ENCODE measurements at places on chromosomes 2 and 18.
A peak's percentile ranks its signal among the peaks of the same experiment; 100 is the strongest.

DNA sequence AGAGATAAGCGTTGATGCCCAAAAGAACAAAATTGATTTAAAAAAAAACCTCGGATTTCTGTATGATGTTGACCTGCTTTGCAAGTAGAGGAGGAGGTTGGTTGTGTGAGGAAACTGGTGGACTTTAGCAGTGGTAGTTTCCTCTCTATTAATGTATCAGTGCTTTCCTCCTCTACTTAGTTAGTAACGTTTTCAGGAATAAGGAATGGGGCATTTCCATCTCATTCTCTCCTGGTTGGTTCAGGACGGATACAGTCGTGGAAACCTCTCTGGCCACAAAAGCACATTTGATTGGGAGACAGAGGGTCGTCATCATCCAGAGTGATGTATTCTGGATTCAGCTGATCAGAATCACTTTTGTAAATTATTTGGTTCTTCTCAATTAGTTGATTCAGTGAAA lies 1.5 kb downstream of the FHOD3 start:
- no peak for DNase-seq

DNA sequence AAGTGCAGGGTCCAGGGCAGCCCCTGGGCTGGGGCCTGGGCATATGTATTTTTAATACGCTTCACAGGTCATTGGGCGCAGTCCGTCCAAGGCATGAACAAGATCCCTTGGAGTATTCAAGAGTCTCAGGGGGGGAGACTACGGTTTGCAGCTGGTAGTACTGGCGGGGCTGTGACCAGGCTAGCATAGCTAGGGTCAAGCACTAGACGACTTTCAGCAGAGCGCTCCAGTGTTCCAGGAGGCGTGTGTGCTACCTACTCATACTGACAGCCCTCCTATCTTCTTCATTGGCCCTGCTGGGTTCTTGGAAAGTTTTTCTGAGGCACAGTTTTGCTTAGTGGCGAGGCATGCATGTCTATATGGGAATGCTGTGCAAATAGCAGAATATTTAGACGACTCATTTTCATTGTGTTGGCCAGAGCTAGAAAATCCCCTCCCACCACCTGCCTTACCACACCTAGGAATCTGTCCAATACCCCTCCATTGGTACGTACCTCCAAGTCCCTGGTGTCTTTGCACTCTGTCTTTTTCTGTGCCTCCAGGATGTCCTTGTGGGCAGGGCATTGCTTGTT lies 68.2 kb downstream of the GLI2 start:
- no peak for DNase-seq

GRCh38 chr2:176182671-176183070 lies 5.8 kb upstream of the HOXD1 start:
- DNase-seq = no peak

- no peak for DNase-seq
These were observed 108.4 kb downstream of the COL6A3 start for GRCh38 chr2:237305579-237305978.

DNA sequence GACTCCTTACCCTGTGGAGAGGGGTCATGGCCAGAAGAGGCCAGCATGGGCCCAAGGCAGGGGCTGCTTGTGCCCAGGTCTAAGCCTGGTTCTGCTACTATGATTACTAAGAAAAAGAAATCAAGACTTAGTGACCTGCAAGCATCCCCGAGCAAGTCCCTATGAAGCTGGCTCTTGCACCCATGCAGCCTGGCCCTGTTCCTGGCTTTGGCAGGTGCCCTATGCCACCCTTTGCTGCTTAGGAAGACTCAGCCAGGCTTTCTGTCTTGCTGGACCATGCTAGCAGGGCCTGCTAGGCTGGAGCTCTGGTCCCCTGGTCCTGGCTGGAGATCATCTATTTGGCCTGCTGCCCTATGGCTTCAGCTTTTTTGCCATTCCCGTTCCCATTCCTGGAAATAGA lies 309.4 kb upstream of the EPAS1 start:
- DNase-seq = no peak

DNA sequence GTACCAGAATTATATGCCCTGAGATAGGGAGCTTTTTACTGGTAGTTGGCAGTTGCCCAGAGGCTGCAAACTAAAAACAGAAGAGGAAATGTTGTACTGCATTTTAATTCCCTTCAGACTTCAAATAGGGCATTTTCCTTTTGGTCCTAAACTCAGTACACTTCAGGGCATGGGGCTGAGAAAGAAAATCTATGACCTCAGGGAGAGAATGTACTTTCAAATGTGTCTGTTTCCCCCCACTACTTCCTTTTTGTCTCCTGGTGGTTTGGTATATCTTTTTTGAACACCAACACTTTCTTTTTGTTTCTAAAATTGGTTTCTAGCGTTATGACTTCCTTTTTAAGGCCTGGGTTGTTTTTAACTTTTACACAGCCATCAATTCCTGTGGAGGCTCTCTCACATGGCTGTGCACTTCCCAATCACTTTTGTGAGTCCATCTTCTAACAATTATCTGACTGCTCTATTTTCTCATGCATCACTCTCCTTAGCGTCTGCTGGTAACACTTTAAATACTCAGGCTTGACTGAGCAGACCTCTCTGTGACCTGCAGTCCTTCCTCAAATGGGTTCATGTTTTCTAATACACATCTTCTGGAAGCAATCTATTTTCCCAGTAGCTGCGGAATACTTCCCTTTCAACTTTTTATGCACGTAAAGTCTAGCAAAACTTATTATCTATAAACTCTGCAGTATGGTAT lies 596.0 kb downstream of the LRP1B start:
- DNase-seq = no peak

- no peak for DNase-seq
These were observed 32.9 kb upstream of the EHBP1 start for GRCh38 chr2:62672601-62673000.

DNA sequence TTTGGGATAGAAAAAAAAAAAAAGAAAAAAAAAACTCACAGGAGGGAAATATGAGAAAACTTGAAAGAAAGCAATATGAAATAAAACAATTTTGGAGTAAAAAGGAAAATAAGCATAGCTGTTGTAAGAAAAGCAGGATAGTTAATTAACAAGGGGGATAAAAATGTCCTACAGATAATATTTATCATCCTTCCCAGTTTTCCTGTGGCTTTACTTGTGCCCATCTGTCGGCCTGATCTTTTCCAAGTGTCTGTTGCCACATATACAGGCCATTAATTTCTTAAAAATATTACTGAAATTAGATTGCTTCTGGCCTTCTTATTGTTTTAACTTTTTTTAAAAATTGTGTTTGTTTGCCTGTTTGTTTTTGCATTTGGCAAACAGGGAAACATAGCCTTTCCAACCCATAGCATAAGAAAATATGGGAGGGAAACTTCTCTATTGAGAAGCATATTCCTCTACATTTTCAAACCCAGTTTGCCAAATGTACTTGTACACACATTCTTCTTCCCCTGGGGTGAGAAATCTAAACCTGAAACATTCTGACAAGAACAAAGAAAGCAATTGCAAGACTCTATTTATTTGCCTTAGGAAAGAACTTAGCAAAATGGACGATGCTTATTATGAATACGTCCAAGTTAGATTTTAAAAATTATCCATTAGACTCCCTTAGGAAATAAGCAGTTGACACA lies 272.3 kb downstream of the CDH20 start:
- DNase-seq = no peak

GRCh38 chr18:61093965-61094364 lies 239.3 kb upstream of the CDH20 start:
- no peak for DNase-seq

GRCh38 chr18:22551536-22552151 lies 133.9 kb upstream of the CTAGE1 start:
- peak; percentile 61 for DNase-seq

- DNase-seq = no peak
These were observed 841.6 kb downstream of the TRIB2 start for GRCh38 chr2:13558368-13558767.

DNA sequence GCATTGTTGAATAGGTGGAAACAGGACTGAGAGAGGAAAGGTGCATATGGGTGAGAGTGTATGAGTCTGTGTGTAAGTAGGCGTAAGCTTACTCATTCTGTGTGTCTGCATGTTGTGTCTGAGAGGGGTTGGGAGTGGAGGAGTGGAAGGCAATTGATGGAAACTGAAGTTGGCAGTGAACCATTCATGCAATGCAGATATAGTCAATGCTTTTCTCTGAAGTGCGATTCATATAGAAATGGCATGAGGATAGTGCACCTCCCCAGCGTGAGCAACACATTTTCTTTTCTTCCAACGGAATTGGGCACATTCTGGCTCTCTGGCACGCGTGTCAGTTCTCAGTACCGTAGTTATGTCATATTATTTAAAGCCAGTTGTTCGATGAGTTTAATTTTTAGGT lies 250.5 kb downstream of the NYAP2 start:
- DNase-seq = no peak

DNA sequence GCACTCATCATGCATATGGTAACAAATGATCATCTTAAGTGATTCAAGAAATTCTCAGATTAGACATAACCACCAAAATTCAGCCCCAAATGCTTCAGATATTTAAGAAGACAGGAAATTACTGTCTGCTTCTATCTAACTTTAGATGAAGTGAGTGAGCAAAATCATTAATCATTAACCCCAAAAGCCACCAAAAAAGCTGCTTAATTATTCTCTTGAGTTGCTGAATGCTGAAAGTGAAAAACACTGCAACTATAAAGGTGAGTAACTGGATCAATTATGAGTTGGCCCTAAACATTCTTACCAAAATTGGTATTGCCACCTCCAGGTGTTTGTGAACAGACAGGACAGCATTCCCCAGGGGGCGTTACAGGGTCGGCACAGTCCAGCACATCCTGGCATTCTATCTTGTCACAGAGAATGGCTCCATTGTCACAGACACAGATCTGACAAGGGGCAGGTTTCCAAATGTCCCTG lies 69.6 kb downstream of the COL5A2 start:
- no peak for DNase-seq

- no peak for DNase-seq
These were observed 728 bp downstream of the AUP1 start for GRCh38 chr2:74528600-74529356.

DNA sequence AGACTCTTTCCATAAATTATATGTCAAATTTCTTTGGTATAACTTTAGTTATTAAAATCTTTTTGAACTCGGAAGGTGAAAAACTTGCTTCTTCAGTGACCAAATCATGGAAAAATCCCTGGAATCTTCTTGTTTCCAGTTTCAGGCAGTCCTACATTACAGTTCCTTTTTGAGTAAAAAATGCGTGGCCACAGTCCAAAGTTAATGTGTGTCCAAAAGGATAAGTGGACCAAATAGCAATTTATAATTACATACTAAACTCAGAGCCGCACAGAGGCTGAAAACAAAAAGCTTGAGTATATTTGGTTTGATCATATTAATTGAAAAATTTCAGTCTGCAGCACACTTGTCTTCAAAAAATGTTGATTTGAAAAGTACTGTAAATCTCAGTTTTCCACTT lies 28.4 kb upstream of the DYNC2LI1 start:
- DNase-seq = no peak

DNA sequence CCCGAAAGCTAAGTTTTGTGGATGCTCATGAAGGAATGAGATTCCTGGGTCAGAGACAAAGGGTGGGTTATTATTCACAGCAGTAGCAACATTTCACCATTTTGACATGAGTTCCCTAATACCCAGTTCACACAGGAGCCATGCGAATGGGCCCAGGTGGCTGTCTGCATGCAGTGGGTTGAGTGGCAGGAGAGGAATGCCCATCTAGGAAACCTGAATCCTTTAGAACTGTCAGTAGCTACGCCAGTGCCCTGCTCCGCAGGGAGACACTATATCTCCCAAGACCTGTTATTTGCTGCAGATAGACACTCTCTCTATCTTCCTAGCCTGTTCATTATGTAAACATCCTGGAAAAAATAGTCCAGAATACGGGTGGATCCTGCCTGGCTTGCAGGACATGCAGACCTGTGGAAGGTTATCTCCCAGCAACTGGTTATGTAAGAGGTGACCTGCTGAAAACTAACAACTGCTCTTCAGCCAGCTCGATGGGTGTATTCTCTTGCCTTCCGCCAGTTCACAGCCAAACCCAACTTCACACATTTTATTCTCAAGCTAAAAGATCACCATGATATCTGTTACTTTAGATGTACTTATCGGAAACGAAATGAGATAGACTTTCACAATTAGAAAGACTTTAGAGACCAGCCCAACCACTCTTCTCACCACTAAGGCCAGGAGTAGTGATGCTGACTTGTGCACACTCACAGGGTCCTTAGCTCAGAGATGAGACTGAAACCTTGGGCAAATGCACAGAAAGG lies 59.1 kb downstream of the MBP start:
- DNase-seq = no peak

GRCh38 chr2:28274911-28275685 lies 117.6 kb upstream of the FOSL2 start:
- DNase-seq = peak; percentile 96

- DNase-seq = no peak
These were observed 54.9 kb upstream of the TSPYL6 start for GRCh38 chr2:54310961-54311360.

DNA sequence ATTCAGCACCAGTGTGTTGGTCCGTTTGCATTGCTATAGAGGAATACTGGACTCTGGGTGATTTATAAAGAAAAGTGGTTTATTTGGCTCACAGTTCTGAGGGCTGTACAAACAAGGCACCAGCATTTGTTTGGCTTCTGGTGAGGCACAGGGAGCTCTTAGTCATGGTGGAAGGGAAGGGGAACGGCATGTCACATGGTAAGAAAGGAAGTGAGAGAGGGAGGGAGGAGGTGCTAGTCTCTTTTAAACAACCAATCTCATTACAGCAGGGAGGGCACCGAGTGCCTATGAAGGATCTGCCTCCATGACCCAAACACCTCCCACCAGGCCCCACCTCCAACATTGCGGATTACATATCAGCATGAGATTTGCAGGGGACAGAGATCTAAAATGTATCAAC lies 143.9 kb upstream of the DLX2 start:
- no peak for DNase-seq

- no peak for DNase-seq
These were observed 30.3 kb upstream of the SMCHD1 start for GRCh38 chr18:2625217-2625616.

DNA sequence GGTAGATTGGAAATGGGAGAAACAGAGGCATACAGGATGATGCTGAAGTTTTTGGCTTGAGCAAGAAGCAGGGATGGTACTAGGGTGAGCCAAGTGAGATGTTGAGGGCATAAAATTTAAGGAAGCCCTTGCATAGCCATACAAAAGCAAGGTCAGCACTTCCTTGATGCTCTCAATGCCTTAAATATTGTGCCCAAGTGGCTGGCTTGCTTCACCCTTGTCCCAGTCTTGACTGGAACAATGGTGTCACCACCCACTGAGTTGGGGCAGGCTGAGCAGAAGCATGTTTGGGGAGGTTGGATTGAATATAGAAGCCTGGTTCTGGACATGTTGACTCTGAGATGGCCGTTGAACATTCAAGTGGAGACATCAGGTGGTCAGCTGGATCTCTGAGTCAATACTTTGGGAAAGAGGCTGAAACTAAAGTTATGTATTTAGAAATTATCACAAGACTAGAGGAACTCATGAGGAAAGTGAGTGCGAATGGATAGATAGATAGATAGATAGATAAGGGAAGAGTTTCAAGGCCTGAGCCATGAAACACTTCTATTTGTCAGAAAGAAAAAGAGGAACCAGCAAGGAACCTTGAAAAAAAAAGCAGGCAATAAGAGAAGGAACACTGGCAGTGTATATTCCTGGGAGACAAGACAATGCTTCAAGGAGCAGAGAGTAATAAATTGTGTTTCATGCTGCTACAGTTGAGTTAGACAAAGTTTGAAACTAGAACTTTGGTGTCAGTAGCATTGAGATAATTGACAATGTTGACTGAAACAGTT lies 43.0 kb upstream of the HNMT start:
- DNase-seq = no peak
